ENCODE measurements at places on chromosomes 7 and 10.
A peak's percentile ranks its signal among the peaks of the same experiment; 100 is the strongest.

DNA sequence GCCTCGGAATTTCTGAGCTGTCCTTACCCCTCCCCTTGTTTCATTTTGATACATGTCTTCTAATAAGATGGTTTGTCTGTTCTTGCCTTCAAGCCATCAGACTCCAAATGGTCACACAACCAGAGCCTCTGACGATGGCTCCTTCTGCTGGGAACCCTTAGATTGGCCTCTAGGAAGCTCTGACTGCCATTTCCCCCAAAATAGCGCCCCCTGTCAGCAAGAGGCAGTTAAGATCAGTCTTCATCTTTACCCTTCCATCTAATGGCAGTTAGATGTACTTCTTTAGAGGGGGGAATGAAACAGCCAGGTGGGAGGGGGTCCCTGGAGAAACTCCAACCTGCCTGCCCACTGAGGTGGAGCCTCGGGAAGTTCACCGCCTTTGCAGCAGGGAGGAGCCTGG, 85.8 kb upstream of the GPR22 start:
- no peak for DNase-seq

DNA sequence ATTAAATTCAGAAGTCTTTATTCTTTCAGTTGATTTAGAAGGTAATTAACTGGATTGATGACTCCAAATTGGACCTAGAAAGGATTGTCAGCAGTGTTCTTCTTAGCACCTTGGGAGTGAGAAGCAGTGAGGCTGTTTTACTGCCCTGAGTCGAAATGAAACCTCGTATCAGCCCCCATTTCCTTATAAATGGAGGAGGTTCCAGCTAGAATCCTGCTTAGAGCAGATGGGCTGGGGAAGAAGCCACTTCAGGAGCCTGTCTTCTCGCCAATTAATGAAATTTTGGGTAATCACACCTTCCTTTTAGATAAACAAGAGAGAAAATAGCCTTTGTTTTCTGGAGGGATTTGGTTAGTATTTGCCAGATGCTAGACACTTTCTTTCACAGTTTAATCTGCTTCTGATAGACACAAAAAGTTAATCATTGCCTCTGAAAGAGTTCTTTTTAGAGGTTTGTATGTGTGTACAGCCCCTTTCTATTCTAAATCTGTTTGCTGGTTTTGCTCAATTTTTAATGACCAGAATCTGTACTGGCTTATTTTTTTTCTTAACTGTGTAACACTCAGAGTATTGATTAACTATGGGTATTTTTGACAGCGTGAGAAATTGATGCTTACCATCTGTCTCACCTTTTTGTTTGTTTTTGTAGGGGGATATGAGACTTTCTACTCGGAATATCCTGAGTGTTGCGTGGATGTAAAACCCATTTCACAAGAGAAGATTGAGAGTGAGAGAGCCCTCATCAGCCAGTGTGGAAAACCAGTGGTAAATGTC, 4.6 kb downstream of the DUSP5 start:
- no peak for DNase-seq

DNA sequence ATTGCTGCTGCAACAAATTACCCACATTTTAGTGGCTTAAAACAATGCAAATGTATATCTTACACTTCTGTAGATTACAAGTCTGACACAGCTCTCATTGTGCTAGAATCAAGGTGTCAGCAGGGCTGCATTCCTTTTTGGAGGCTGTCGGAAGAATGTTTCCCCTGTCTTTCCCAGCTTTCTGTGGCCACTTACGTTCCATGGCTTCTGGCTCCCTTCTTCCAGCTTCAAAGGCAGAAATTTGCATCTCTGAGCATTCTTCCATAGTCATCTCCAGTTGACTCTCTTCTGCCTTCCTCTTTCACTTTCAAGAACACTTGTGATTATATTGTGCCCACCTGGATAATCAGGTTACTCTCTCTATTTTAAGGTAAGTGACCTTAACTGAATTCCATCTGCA, 125.3 kb downstream of the GPR158 start:
- no peak for DNase-seq

GRCh38 chr7:115631782-115632181, 398.8 kb downstream of the TFEC start:
- no peak for DNase-seq

DNA sequence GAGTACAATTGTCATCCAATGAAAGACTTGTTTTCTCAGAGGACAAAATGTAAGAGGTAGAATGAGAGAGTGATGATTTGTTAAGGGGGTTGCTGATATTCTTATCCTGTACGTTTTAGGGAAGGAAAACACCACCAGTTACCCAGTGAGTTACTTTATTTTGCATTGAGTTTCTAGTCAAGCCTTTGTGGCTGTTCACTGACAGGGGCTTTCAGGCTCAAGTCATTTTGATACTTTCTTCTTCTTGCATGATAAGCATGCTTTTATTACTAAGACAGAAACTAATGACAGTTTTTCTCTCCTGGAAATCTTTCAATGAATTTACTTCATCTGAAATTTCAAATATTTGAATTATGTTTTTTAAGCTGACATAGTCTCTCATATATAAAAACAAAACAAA, 710.2 kb upstream of the POM121L12 start:
- DNase-seq = no peak

GRCh38 chr10:75028748-75029147, 82.7 kb upstream of the SAMD8 start:
- no peak for DNase-seq

GRCh38 chr10:76353237-76353851, 921.9 kb downstream of the LRMDA start:
- DNase-seq = no peak

- DNase-seq = no peak
Observed at GRCh38 chr7:44561962-44562621, 11.6 kb downstream of the DDX56 start.

DNA sequence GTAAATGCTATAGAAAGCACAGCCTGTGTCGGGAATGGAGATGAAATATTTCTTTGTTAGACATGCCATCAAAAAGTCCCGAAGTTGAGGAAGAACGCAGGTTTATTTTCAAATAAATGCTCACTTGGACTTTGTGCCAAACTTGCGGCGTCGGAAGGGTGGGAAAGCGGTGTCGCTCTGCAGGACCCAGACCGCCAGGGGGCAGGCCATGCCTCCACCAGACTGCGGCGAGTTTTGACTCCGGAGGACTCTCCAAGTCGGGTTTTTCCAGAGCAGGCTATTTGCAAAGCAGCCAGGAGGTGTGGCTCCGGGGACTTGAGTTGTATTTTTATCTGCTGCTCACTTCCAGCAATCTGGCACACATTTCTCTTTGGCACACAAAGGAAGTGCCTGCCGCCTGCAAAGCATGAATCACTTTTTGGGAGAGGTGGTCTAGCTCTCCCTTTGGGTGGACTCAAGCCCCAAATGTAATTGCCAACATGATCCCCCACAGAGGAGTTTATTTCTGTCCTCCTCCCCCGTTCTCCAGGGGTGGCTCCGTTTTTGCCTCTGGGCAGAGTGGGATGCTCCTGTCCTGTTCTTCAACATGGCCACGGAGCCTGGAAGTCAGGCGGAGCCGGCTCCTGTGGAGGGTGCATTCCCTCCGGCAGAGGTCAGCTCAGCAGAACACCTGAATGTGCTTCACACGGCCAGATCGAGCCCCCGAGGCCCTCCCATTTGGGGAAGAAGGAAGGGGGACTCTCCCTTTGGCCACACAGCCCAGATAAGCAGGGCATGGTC, 82.3 kb upstream of the GPR26 start:
- peak; percentile 62 for DNase-seq

- no peak for DNase-seq
Observed at GRCh38 chr10:96720422-96721206, at the start of gene PIK3AP1. Gene PIK3AP1 (minus strand): TSS chr10:96720514. CDS start chr10:96720394, 120 bp downstream.

- DNase-seq = no peak
Observed at GRCh38 chr10:105681051-105681450, 1040.0 kb downstream of the SORCS3 start.

DNA sequence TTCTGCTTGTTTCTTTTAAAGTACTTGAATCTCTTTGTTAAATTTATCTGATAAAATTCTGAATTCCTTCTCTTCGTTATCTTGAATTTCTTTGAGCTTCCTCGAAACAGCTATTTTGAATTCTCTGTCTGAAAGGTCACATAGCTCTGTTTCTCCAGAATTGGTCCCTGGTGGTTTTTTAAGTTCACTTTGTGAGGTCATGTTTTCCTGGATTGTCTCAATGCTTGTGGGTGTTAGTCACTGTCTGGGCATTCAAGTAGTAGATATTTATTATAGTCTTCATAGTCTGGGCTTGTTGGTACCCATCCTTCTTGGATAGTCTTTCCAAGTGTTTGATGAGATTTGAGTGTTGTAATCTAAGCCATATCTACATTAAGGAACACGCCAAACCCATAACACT, 1060.6 kb downstream of the LRMDA start:
- DNase-seq = peak; percentile 54

- DNase-seq = no peak
Observed at GRCh38 chr7:22954251-22954650, 59.7 kb downstream of the HYCC1 start.

DNA sequence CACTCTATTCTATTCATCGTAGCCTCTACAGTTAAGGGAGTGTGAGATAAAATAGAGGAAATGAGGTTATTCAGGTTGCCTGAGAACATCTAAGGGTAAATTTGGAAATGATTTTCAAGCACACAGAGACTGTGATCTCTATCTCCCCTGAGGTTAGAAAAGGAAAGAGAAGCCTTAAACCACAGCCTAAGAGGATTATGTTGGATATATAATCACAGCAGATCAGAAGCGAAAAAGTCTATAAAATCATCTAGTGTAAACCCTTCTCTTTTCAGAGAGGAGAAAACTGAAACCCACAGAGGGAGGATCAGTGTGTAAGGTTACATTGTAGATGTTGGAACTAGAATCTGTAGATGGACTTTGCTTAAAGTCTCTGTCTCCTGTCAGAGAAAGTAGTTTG, 90.6 kb upstream of the SEMA3E start:
- DNase-seq = no peak

GRCh38 chr7:108211382-108212201, 81.4 kb upstream of the LAMB4 start:
- no peak for DNase-seq

- DNase-seq = no peak
Observed at GRCh38 chr7:7183838-7184463, 1.6 kb downstream of the C1GALT1 start.

DNA sequence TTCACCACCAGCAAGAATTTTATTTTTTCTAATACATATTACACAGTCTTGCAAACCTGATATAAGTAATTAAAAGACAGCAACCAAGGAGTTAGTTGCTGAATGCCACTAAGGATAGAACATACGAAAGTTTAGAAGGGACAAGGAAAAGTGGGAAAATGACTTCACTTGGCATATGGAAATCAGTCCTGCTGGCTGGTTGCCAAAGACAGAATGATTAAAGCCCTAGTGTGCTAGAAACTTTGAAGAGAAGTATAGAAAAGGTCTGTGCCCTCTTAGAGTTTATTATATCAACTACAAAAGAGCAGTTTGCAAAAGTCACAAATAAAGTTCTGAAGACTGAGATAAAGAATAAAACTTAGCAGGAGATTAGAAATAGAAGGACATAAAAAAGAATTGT, 5.8 kb upstream of the YAE1 start:
- DNase-seq = no peak

DNA sequence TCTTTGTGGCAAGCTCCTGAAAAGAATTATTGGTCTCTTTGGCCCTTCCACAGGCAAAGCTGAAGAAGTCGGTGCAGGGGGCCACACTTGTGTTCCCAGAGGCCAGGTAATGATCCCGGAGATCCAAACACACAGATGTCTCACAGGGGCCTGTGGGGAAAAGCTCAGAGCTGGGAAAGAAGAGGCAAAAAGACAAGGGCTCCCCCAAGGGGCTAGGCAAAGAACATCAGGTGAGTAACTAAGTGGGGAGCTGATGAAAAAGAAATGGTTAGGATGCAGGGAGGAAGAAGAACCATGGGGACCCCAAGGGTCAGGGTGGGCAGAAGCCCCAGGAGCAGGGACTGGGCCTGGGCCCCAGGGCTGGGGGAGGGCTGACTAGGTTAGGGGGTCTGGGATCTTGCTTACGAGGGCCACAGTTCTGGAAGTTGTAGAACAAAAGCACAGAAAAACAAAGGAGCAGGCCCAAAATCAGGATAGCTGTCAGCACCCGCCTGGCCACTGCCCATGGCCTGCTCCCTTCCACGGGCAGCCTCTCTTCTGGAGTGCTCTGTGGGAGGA, 1.1 kb downstream of the KEL start:
- no peak for DNase-seq

GRCh38 chr7:114502454-114503254, 88.0 kb downstream of the FOXP2 start:
- no peak for DNase-seq

DNA sequence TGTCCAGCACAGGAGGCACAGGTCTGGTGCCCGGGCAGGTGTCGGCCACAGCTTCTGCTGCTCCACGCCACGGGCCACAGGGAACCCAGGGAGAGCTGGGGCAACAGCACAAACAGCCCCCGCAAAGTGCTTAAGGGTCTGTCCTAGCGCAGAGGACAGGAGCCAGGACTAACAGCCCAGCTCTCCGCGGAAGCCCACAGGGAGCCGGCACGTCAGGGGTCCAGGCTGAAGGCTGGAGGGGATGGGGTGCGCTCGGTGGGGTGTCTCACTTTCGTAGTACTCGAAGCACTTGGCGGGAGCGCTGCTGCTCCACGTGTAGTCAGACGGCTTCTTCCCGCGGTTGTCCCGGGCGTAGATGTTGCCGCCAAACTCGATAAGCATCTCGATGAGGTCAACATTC, 24.9 kb downstream of the ASB13 start:
- DNase-seq = no peak

DNA sequence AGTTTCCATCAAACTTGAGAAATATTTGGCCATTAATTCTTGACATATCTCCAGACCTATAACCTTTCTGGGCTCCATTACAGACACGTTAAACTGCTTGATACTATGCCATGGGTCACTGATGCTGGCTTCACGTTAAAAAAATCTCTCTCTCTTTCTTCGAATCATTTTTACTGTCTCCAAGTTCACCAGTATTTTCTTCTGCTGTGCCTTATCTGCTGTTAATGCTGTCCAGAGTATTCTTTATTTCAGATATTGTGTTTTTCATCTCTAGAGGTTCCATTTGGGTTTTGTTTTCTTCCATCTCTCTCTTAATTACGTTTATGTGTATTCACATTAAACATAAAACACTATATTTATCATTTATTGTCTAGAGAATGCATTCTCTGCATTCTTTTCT, 12.8 kb upstream of the PRPF18 start:
- no peak for DNase-seq

- no peak for DNase-seq
Observed at GRCh38 chr10:25698638-25699037, 235.4 kb upstream of the MYO3A start.

DNA sequence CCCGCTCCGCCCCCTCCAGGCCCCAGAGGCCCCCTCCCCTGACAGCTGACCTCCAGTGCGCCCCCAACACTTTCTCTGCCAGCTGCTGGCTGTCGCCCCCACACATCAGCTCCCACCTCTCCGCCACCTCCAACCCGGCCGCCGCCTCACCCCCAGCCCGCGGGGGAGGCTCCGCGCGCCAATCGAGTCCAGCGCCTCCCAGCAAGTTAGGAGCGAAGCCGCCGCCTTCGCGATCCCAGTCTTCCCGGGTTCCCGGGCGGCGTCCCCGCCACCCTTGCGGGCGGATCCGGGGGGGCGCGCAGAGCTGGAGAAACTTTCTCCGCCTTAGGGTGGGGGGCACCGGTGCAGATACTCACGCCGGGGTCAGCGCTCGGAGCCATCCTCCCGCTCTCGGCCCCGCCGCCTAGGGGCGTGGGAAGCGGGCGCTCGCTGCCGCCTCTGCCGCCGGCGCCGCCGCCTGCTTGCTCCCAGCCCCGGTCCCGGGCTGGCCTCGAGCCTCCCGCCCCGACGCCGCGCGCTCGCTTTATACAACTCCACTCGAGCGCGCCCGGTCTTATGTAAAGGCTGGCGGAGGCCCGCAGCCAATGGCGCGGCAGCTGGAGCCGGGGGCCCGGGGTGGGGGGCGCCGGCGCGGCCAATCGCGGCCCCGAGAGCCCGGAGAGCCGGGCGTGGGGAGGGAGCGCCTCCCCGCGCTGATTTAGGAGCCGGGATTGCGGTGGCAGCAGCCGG, at the start of gene CRTAC1:
Gene CRTAC1 (minus strand): TSS at position 529 of the 729 bp plus-strand sequence. CDS start 149 bp downstream, at position 380.
- no peak for DNase-seq

Data from GM04503 (cell line).